ENCODE measurements at places on chromosomes 16 and 17. TPM values are rescaled to one million over a fixed set of nuclear protein-coding genes. Genes with fewer than 3 reads are reported as not detected.

DNA sequence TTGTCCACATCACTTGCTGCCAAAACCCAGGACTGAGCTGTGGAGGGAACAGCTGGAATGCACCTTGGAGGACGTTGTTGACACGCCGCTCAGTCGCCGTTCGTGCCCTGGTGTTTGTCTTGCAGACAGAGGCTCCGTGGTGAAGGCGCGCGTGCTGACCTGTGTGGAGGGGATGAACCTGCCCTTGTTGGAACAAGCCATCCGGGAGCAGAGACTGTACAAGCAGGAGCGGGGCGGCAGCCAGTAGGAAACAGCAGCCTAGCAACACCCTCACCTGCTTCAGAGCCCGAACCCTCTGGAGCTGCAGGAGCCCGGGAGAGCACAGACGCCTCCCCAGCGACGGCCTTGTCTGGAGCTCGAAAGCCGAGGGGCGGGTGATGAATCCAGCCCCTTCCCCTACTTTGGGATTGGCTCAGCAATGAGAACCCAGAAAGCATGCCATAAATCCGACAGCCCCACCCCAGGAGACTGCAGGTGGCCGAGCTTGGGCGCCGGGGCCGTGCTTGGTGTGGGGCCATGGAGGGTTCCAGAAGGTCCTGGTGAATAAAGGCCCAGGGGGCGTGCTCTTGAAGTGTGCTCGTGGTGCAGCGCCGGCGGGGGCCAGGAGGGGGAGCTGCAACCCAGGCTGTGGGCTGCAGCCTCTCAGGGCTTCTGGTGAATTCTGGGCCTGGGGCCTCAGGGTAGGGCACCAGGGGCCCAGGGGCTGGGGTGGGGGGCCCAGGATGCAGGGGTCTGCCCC is 470 bp upstream of the CDK3 start:
- H3K36me3 ChIP-seq = peaks cover 2% of the 10 kb centered on the region
- no peak overlapping the region for H3K27ac ChIP-seq
- H3K4me1 ChIP-seq = peaks cover 14% of the 10 kb centered on the region

DNA sequence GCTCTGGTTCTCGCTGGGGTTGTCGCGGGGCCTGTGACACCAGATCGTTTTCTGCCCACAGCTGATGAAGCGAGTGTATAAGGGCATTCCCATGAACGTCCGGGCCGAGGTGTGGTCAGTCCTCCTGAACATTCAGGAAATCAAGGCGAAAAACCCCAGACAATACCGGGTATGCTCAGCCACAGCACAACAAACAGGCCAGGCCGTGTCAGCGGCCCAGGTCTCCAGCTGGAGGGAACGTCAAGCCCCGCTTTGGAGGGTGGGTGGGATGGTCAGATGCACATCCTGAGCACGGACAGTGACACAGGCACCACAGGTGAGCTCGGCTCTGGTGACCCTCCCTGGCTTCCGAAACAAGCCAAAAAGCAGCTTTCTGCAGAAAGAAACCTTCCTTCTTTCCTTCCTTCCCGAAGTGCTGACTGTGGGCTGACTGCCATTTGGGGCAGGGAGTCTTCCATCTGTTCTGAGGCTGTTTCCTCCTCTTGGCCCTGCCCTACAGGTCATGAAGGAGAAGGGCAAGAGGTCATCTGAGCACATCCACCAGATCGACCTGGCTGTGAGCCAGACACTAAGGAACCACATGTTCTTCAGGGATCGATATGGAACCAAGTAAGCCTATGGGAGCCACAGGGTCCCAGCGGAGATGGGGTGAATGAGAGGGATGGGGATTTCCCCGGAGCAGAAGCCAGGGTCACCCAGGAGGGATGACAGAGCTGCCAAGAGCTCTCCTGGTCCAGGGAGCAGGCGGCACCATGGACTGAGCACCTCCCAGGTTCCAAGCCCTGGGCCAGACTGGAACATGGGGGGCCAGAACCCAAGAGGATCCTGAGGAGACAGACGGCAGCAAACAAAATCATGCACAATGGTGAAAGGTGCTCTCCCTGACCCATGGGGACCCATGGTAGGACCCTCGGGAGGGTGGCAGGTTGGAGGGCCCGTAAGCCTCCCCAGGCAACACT is 79.4 kb downstream of the GOSR1 start:
- no peak overlapping the region for H3K4me3 ChIP-seq
- peaks cover 3% of the 10 kb centered on the region for H3K4me1 ChIP-seq
- no peaks in the 10 kb centered on the region for H3K36me3 ChIP-seq
- DNase-seq = no peak
- no peak overlapping the region for H3K27ac ChIP-seq

DNA sequence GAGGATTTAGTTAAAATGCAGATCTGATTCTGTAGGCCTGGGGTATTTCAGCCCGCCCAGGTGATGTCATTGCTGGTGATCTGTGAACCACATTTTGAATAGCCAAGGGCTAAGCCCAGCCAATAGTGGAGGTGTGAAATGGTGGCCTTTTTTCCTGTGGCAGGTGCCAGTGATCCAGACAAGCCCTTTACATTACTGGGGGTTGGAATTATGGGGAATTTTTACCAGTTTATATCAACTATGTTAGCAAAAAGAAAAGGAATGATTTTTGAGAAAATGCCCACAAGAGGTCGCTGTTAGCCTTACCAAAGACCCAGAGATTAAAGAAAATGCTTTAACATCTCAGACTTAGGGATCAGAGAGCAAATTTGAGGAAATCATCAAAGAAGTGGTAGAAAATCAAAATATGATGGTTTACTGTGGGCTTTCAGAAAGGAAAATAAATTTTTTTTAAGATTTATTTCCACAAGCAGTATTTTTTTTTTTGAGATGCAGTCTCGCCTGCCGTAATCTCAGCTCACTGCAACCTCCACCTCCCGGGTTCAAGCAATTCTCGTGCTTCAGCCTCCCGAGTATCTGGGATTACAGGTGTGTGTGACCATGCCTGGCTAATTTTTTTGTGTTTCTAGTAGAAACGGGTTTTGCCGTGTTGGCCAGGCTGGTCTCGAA is 3.9 kb downstream of the VPS35L start:
- H3K27me3 ChIP-seq = no peaks in the 10 kb centered on the region
- no peak for DNase-seq
- no peak overlapping the region for H3K27ac ChIP-seq
- H3K4me3 ChIP-seq = no peak overlapping the region
- H3K4me1 ChIP-seq = peaks cover 13% of the 10 kb centered on the region
- peaks cover 6% of the 10 kb centered on the region for H3K36me3 ChIP-seq

DNA sequence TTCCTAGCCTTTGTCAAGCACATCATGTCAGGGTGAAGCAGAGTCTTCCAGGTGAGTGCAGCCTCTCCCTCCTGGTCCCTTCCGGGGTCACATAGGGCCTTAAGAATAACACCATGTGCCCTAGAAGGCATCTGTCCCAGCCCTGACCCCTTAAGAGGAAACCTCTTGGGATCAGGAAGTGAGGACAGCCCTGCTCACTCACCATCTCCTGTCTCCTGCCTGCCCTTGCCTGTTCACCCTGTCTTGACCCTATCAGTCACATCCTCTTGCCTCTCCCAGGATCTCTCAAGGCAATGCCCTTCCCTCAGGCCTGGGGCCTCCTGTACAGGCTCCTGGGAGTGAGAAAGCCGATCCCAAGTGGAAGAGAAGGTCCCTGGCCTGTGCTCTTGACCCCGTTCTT is 13.9 kb downstream of the MYL4 start:
- no peak for DNase-seq
- H3K27ac ChIP-seq = peak overlapping the region; percentile 9
- no peak overlapping the region for H3K4me3 ChIP-seq

- no peak overlapping the region for H3K27ac ChIP-seq
- H3K4me1 ChIP-seq = peaks cover 1% of the 10 kb centered on the region
- DNase-seq = no peak
- H3K4me3 ChIP-seq = no peak overlapping the region
Measured at GRCh38 chr17:41322094-41322902, 6.8 kb upstream of the KRTAP17-1 start.

- H3K4me3 ChIP-seq = no peak overlapping the region
- peaks cover 9% of the 10 kb centered on the region for H3K36me3 ChIP-seq
- no peaks in the 10 kb centered on the region for H3K4me1 ChIP-seq
- no peaks in the 10 kb centered on the region for H3K27me3 ChIP-seq
Measured at GRCh38 chr17:76402711-76403110, 18.3 kb downstream of the SPHK1 start.

DNA sequence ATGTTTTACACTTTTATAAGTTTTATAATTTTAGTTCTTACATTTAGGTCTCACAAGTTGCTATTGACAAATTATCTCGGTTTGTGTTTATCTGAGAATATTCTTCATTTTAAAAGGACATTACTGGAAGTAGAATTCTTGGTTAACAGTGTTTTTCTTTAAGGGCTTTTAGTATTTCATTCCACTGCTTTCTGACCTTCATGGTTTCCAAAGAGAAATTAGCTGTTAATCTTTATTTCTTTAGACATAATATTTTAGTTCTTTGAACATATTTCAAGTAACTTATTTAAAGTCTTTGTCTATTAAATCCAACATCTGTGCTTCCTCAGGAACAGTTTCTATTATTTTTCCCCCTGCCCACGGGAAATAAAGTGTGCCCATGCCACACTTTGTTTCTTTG is 240.1 kb upstream of the AXIN2 start:
- no peaks in the 10 kb centered on the region for H3K4me1 ChIP-seq
- H3K36me3 ChIP-seq = no peaks in the 10 kb centered on the region
- H3K27ac ChIP-seq = no peak overlapping the region
- peaks cover 2% of the 10 kb centered on the region for H3K27me3 ChIP-seq
- H3K4me3 ChIP-seq = no peak overlapping the region

GRCh38 chr17:79803421-79803996 is 6.6 kb upstream of the CBX8 start:
- no peak for DNase-seq
- H3K27me3 ChIP-seq = peaks cover 77% of the 10 kb centered on the region
- peak overlapping the region; percentile 19 for H3K4me3 ChIP-seq
- peaks cover 34% of the 10 kb centered on the region for H3K4me1 ChIP-seq
- peak overlapping the region; percentile 38 for H3K27ac ChIP-seq
- H3K36me3 ChIP-seq = no peaks in the 10 kb centered on the region

- H3K27me3 ChIP-seq = no peaks in the 10 kb centered on the region
- H3K27ac ChIP-seq = no peak overlapping the region
- peaks cover 2% of the 10 kb centered on the region for H3K36me3 ChIP-seq
- DNase-seq = no peak
- no peak overlapping the region for H3K4me3 ChIP-seq
- no peaks in the 10 kb centered on the region for H3K4me1 ChIP-seq
Measured at GRCh38 chr17:82392209-82392920, 20.8 kb downstream of the UTS2R start.

Gene C1QTNF1
- not detected for total RNA-seq

DNA sequence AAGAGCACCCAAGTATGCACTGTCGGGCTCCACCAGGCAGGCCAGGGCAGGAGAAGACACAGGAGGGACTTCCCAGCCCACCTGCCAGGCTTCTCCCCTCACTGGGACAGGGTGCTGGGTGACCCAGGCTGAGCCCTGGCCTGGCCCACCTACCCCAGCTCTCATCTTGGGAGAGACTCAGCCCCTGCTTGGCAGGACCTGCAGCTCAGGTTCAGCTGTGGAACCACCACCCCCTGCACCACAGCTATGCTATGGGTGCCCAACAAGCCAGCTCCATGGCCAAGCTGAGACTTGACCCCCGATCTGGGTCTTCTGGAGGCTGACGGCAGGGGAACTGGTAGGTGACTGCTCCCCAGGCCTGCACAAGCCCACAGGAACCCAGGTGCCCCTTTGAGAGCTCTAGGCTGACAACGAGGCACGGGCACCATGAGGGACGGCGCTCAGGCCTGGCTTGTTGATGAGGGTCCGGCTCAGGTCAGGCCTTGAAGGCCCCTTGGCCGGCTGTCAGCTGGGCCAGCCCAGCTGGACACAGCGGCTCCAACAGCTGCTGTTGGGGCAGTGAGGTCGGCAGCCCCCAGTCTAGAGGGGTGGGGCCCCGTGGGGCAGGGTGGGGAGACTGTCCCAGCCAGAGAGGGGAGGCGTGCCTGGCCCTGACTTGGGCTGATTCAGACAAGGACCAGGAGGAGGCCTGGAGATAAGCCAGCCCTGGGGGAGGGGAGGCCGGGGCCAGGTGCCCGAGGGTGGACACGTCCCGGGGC is 4.6 kb downstream of the RPUSD1 start:
- no peak overlapping the region for H3K4me3 ChIP-seq
- no peak for DNase-seq
- H3K27me3 ChIP-seq = no peaks in the 10 kb centered on the region
- no peaks in the 10 kb centered on the region for H3K36me3 ChIP-seq
- peaks cover 3% of the 10 kb centered on the region for H3K4me1 ChIP-seq

GRCh38 chr16:47013172-47013571 is 39.7 kb upstream of the DNAJA2 start:
- H3K36me3 ChIP-seq = no peaks in the 10 kb centered on the region
- peaks cover 20% of the 10 kb centered on the region for H3K4me1 ChIP-seq
- H3K27ac ChIP-seq = no peak overlapping the region
- peaks cover 4% of the 10 kb centered on the region for H3K27me3 ChIP-seq

DNA sequence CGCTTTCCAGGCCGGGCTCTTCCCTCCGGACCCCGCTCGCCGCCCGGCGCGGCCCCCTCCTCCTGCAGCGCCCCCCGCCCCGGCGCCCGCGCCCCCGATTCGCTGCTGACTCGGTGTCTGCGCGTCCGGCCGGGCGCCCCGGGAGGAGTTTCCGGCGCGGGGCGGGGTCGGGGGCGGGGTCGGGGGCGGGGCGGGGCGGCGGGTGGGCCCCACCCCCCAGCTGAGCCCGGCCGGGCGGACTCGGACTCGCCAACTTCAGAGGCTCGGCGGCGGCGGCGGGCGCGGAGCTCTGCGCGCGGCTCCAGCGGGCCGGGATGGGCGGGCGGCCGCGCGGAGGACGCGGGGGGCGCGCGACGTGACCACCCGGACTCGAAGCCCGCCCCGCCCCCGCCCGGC is at the start of gene METRNL:
Gene METRNL, plus strand, starts transcription at position 258 of the 396 bp plus-strand sequence. CDS start 207 bp downstream, outside the sequence.
- peak; percentile 79 for DNase-seq
- peaks cover 20% of the 10 kb centered on the region for H3K4me1 ChIP-seq
- H3K27me3 ChIP-seq = peaks cover 35% of the 10 kb centered on the region
- no peaks in the 10 kb centered on the region for H3K36me3 ChIP-seq
- peak within 1 kb of the TSS; percentile 39 for H3K4me3 ChIP-seq

GRCh38 chr17:49373115-49373514 is 11.1 kb upstream of the ZNF652 start:
- peaks cover 4% of the 10 kb centered on the region for H3K36me3 ChIP-seq
- H3K4me1 ChIP-seq = no peaks in the 10 kb centered on the region

GRCh38 chr16:55641430-55642056 is 14.2 kb upstream of the SLC6A2 start:
- H3K27me3 ChIP-seq = peaks cover 2% of the 10 kb centered on the region
- no peak overlapping the region for H3K4me3 ChIP-seq
- H3K4me1 ChIP-seq = no peaks in the 10 kb centered on the region
- H3K36me3 ChIP-seq = no peaks in the 10 kb centered on the region

All from activated naive CD8-positive, alpha-beta T cell treated with anti-CD3 and anti-CD28 coated beads, Interleukin-2, amount 10 ng/mL, durations not matched to agents 7 days and 5 days (primary cell).